SW 1271 (cell line): ENCODE measurements at places on chromosomes 6 and 20.

DNA sequence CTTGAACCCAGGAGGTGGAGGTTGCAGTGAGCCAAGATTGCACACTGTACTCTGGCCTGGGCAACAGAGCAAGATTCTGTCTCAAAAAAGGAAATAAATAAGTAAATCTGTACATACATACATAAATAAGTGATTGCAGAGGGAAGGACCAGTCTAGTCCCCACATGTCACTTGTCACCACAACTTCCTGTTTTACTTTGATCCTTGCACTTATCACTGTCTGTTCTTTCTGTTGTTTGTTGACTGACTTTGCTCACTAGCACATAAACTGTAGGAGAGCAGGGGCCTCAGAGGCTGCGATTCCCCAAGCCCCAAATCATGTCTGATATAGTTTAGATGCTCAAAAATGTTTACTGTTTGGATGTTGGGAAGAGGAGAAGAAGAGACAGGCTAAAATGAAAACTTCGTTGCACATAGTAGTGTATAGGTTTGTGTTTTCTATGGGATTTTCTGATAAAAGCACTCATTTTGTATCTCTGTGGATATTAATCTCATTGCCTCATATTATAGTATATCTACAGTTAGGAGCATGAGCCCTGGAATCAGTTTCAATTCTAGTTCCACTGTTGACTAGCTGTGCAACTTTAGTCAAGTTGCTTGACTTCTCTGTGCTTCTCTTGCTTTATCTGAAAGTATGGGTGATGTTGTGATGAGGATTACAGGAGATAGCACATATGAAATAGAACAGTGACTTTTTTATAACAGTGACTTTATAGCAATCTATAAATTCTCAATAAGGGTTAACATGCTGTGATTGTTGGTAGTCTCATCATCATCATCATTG lies 165.0 kb downstream of the TBC1D7 start:
- no peak for DNase-seq

DNA sequence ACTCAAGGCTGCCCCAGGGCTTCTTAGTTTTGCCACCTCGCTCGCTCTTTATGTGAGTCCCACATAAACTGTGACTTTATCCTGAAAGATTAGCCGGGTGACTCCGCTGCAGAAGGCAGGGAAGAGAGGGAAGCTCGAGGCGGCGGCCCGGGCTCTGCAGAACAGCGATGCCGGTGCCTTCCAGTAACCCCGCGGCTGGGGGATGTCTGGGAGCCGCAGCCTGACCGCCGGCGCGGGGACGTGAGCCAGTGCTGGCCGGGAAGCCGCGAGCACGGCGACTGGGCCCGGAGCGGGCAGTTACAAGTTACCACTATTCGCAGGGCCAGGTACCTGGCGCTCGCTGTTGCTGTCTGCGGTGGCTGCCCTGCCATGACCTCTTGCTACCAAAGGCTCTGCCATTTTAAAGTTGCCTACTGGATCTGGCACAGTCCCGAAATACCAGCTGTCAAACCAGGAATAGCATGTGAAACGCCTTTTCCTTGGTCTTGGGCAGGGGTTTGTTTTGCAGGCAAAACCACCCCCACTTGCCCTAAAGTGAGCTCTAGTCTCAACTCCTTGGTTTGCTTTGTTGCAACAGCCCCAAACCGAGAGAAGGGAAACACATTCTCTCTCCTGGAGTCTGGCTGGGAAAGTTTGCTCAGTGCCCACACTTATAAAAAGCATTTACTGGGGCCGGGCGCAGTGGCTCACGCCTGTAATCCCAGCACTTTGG lies 124.0 kb upstream of the SLC2A12 start:
- DNase-seq: no peak

DNA sequence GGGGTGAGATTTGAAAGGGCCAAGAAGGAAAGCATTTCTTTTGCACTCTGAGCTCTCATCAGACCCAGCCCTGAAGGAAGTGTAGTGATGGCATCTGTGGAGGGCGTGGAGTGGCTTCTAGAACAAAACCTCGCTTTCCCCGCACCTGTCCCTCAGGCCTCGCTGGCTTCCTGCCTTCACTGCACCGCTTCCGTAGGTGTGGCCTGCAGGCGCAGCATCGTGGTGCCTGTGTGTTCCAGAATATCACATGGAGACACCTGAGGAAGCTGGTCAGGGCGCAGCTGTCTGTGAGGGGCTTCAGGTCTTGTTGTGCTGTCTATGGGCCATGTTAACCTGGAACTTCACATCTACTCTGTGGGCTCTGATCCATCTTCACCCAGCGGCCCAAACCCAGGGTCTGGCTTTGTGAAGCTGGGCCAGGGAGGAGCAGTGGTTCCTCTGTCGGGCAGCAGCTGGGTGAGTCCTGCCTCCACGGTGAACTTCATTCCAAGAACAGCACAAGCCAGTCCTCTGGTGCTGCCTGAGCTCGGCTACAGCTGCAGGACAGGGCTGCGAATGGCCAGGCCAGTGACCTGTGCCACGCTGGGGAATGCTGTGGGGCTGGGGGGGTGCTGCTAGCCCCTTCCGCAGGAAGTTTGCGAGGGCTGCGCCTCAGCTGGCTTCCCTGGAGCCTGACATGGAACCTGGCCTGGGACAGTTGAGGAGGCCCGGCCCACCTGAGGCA lies 40.9 kb downstream of the DSTN start:
- no peak for DNase-seq

DNA sequence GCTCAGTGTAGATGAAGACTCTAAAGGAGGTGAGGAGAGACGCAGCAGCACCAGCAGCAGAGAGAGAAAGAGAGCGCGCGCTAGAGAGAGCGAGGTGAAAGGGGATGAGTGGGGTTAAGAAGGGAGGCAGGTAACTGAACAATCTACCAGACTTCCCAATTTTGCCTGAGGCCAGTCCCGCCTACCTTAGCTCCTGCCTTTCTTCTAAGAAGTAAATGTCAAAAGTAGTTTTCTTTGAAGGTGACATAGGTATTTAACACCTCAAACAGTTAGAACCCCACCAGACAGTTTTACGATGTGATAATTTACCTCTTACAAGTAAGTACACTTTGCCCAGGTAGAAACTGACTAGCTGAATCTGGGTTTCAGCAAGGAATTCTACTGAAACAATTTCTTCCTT lies 132.0 kb upstream of the EEF1E1 start:
- no peak for DNase-seq
